Adrenal gland (tissue), 19 donors: ENCODE measurements at places on chromosomes 13 and 19. TPM values are rescaled to one million over a fixed set of nuclear protein-coding genes. Genes with fewer than 3 reads are reported as not detected.
A peak's percentile ranks its signal among the peaks of the same experiment; 100 is the strongest.

DNA sequence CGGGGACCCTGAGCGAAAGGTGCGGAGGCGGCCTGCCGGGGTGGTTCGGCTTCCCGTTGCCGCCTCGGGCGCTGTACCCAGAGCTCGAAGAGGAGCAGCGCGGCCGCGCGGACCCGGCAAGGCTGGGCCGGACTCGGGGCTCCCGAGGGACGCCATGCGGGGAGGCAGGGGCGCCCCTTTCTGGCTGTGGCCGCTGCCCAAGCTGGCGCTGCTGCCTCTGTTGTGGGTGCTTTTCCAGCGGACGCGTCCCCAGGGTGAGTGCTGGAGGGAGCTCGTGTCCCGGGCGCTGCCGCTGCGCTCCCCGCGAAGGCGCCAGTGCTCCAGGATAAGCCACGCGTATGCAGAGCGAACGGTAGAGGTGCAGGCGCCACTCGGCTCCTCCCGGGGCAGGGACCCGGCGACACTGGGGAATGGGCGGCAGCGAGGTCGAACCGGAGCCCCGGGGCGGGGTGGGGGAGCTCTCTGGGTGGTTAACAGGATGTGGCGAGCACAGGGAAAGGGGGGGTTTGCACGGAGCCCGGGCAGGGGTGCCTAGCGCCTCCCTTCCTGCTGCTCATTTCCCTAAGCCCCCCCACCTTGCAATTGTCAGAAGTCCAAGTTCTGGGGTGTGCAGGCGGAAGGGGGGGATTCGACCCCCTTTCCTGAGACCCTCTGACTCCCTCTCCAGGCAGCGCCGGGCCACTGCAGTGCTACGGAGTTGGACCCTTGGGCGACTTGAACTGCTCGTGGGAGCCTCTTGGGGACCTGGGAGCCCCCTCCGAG is at the start of gene IL27RA:
Gene IL27RA (plus strand): TSS at position 44 of the 762 bp plus-strand sequence. CDS start 111 bp downstream, at position 155.
- H3K36me3 ChIP-seq: no peaks in the 10 kb centered on the region
- peak; percentile 53 for DNase-seq

DNA sequence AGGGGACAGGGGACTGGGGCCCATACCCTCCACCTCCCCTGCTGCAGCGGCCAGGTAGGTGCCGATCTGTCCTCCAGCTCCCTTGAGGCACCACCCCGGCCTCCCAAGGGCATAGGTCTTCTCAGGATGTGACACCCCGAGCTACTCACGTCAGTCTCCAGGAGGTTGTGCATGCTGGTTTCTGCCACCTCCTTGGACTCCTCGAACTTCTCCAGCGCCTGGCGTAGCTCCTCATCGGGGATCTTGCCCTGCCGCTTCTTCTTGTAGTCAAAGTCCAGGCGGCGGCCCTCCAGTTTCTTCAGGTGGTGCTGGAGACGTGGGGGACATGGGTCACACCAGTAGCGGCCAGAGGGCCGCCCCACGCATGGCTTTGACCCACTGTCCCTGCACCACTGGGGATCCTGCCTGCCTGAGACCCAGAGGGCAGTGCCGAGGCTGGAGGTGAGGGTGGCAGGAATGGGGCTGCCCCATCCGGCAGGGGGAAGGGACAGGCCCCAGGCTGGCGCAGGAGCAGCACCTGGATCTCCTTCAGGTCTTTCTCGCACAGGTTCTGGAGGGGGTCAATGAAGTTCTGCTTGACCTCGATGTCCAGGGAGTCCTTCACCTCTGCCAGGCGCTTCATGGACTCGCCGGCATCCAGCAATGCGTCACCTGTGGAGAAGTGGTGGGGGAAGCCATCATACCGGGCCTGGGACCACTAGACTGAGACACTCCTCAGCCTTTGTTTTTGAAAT is 20.4 kb downstream of the MPND start:
- peaks cover 30% of the 10 kb centered on the region for H3K4me1 ChIP-seq
- H3K27ac ChIP-seq: no peak overlapping the region
- DNase-seq: peak; percentile 13
- H3K27me3 ChIP-seq: no peaks in the 10 kb centered on the region

DNA sequence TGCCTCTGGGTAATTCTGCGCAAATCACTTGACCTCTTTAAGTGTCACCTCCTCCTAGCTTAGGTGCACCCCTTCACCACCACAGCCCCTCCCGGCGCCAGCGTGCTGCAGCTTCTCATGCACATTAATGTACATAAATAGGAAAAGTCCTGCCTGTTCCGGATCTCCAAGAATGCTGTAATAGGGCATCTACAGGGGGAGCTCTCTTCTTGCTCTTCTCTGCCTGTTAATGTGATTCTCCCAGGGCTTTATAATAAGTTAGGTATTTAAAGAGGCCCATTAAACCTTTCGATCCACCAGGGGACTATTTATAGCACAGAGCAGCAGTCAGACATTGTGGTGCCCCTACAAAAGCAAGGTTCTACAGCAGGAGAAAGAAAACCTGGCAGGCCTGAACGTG is 35.3 kb downstream of the SOX1 start:
- H3K27me3 ChIP-seq: peaks cover 48% of the 10 kb centered on the region
- DNase-seq: no peak
- no peaks in the 10 kb centered on the region for H3K4me1 ChIP-seq
- H3K4me3 ChIP-seq: no peak overlapping the region
- H3K27ac ChIP-seq: no peak overlapping the region
- no peaks in the 10 kb centered on the region for H3K36me3 ChIP-seq

DNA sequence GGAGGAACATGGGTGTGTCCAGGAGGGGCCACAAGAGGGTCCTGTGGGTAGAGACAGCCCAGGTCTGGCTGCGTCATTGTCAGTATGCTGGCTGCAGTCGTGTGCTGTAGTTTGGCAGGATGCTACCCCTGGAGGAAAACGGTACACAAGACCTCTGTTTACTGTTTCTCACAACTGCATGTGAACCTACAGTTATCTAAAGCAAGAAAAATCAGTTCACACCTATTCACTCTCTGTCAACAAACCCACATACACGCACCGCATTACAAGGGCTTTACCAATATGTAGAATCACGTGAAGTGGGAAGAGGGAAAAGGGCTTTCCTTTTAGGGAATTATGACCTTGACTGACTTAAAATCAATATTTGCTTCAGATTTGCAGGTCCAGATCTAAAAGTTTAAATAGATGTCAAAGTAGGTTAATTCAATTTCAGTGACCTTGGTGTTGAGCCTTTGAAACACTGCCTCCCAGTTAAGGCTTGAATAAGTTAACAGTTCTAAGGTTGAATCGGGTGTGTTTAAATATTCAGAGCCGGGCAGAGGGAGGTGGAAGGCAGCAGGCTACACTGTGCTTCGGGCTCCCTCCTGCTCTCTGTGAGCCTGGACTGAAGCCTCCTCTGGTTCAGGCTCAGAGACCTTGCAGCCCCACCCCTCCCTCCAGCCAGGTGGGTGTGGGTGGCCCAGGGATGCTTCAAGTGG is 17.2 kb upstream of the MCF2L start:
- no peak overlapping the region for H3K27ac ChIP-seq
- H3K4me1 ChIP-seq: no peaks in the 10 kb centered on the region

CYP4F2 gene
- not detected for polyA plus RNA-seq

CKAP2 gene
- polyA plus RNA-seq: 4.2 TPM

- H3K4me1 ChIP-seq: no peaks in the 10 kb centered on the region
- H3K27ac ChIP-seq: no peak overlapping the region
- no peaks in the 10 kb centered on the region for H3K27me3 ChIP-seq
- H3K4me3 ChIP-seq: no peak overlapping the region
- H3K36me3 ChIP-seq: no peaks in the 10 kb centered on the region
- no peak for DNase-seq
Measured at GRCh38 chr19:3842948-3843347, 25.9 kb downstream of the ZFR2 start.

FPR2 gene
- polyA plus RNA-seq: 0.24 TPM

- H3K36me3 ChIP-seq: no peaks in the 10 kb centered on the region
- H3K27me3 ChIP-seq: peaks cover 59% of the 10 kb centered on the region
- peaks cover 15% of the 10 kb centered on the region for H3K4me1 ChIP-seq
- no peak overlapping the region for H3K4me3 ChIP-seq
- DNase-seq: no peak
- no peak overlapping the region for H3K27ac ChIP-seq
Measured at GRCh38 chr13:28494504-28494777, 487 bp downstream of the FLT1 start.

PEAK3 gene
- 0.05 TPM for polyA plus RNA-seq

DNA sequence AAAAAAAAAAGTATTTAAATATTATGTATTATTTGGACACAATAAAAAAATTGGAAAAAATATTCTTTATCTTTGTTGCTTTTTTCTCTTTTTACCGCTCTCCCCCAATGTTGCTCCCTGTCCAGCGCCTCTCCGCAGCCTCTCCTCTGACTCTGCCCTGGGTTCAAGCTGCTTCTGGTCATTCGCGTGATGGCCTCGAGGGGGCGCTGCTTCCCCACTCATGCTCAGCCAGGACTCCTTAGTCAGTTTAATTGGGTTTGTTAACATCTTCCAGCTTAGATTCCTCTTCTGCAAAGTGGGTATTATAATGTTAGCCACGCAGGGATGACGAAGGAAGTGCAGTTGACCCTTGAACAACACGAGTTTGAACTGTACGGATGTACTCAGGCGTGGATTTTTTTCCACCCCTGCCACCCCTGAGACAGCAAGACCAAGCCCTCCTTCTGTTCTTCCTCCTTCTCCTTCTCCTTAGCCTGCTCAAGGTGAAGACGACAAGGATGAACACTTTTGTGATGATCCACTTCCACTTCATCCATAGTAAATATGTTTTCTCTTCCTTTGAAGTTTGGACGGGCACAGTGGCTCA is 4.9 kb upstream of the NWD1 start:
- H3K27ac ChIP-seq: no peak overlapping the region
- peak; percentile 51 for DNase-seq
- no peaks in the 10 kb centered on the region for H3K36me3 ChIP-seq
- no peak overlapping the region for H3K4me3 ChIP-seq

FGF22 gene
- polyA plus RNA-seq: 0.51 TPM

DNA sequence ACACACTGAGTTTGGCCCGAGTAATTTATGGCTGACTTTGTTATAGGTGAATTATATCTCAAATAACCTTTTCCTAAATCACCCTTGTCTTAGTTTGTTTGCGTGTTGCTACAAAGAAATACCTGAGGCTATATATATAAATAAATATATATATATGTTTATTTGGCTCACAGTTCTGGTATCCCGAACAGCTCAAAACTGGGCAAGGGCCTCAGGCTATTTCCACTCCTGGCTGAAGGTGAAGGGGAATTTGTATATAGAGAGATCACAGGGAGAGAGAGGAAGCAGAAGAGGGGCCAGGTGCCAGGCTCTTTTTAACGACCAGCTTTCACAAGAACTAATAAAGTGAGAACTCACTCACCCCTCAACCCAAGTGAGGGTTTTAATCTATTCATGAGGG is 159.9 kb upstream of the STARD13 start:
- H3K4me1 ChIP-seq: no peaks in the 10 kb centered on the region
- DNase-seq: no peak
- no peak overlapping the region for H3K4me3 ChIP-seq
- no peaks in the 10 kb centered on the region for H3K36me3 ChIP-seq
- no peak overlapping the region for H3K27ac ChIP-seq

TMIGD2 gene
- not detected for polyA plus RNA-seq

CD22 gene
- polyA plus RNA-seq: 4.2 TPM

GRCh38 chr19:54616821-54617560 is 13.3 kb upstream of the LILRB1 start:
- H3K4me3 ChIP-seq: no peak overlapping the region
- DNase-seq: no peak
- H3K4me1 ChIP-seq: no peaks in the 10 kb centered on the region

- no peaks in the 10 kb centered on the region for H3K4me1 ChIP-seq
- DNase-seq: no peak
- H3K36me3 ChIP-seq: no peaks in the 10 kb centered on the region
- H3K27ac ChIP-seq: no peak overlapping the region
- H3K27me3 ChIP-seq: no peaks in the 10 kb centered on the region
Measured at GRCh38 chr19:6047741-6048251, 62.5 kb downstream of the RFX2 start.

DNA sequence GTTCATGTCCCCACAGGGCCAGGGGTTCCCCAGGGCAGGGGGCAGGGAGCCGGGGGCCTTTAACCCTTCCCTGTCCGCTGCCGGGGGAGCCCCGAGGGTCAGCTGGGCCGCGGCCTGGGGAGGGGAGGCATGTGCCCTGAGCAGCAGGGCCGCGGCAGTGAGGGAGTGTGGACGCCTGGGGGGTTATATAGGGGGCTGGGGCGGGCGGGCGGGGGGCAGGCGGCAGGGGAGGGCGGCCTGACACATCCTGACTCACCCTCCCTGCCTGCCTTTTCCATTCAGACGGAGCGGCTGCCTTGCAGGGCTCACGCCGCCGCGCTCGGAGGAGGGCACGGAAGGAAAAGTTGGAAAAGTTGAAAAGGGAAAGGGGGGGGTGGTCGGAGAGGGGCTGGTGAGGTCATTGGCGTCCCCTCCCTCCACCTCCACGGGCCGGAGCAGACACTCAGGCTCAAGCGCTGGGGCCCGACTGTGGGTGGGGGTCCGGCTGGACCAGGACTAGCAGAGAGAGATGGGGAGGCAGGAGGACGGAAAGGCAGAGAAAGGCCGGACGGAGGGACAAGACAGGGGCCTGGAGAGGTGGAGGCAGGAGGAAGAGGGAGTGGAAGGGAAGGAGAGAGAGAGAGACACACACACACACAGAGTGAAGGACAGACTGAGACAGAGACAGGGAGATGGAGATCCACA is at the start of gene IL11:
Gene IL11 (minus strand): TSS at position 159 of the 684 bp plus-strand sequence. CDS start 153 bp downstream, at position 6.
- no peak within 1 kb of the TSS for H3K27ac ChIP-seq
- DNase-seq: no peak
- no peaks in the 10 kb centered on the region for H3K36me3 ChIP-seq
- no peaks in the 10 kb centered on the region for H3K4me1 ChIP-seq
- H3K4me3 ChIP-seq: peak within 1 kb of the TSS; percentile 25

- H3K36me3 ChIP-seq: no peaks in the 10 kb centered on the region
- DNase-seq: peak; percentile 51
- no peaks in the 10 kb centered on the region for H3K27me3 ChIP-seq
Measured at GRCh38 chr19:30718707-30719106, 346.5 kb downstream of the ZNF536 start.

GRK1 gene
- not detected for polyA plus RNA-seq

GRCh38 chr19:38617283-38617763 is 430 bp downstream of the MAP4K1 start:
- H3K27ac ChIP-seq: no peak overlapping the region
- H3K4me3 ChIP-seq: no peak overlapping the region
- no peaks in the 10 kb centered on the region for H3K27me3 ChIP-seq
- DNase-seq: no peak
- H3K36me3 ChIP-seq: no peaks in the 10 kb centered on the region
- peaks cover 19% of the 10 kb centered on the region for H3K4me1 ChIP-seq

SWSAP1 gene
- polyA plus RNA-seq: 8.4 TPM

GRCh38 chr13:36862722-36863121 is 43.7 kb downstream of the RFXAP start:
- no peak for DNase-seq
- no peaks in the 10 kb centered on the region for H3K27me3 ChIP-seq
- no peak overlapping the region for H3K4me3 ChIP-seq
- H3K27ac ChIP-seq: no peak overlapping the region
- H3K4me1 ChIP-seq: no peaks in the 10 kb centered on the region

DNA sequence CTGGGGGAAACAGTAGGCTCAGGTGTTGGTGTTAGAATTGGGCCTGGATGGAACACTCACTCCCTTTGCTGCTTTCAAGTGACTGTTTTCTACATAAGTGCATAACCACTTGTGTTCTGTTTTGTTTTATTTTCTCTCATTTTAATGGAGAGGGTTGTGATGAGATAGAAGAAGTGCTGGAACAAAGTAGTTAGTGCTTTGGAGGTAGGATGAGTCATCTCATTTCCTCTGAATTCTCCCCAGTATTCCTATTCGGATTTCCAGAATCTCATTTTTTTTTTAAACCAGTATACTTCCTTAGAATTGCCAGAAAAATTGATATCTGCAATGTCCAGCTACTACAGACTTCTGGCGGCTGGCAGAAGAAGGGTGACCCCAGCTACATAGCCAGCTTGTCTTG is 575.9 kb downstream of the MYO16 start:
- H3K4me3 ChIP-seq: no peak overlapping the region
- no peaks in the 10 kb centered on the region for H3K27me3 ChIP-seq
- no peak for DNase-seq
- H3K27ac ChIP-seq: no peak overlapping the region
- H3K36me3 ChIP-seq: no peaks in the 10 kb centered on the region
